ENCODE measurements at places on chromosomes 7 and 10.

GRCh38 chr10:119349937-119350501 is 142.6 kb downstream of the GRK5 start:
- no peak for DNase-seq

DNA sequence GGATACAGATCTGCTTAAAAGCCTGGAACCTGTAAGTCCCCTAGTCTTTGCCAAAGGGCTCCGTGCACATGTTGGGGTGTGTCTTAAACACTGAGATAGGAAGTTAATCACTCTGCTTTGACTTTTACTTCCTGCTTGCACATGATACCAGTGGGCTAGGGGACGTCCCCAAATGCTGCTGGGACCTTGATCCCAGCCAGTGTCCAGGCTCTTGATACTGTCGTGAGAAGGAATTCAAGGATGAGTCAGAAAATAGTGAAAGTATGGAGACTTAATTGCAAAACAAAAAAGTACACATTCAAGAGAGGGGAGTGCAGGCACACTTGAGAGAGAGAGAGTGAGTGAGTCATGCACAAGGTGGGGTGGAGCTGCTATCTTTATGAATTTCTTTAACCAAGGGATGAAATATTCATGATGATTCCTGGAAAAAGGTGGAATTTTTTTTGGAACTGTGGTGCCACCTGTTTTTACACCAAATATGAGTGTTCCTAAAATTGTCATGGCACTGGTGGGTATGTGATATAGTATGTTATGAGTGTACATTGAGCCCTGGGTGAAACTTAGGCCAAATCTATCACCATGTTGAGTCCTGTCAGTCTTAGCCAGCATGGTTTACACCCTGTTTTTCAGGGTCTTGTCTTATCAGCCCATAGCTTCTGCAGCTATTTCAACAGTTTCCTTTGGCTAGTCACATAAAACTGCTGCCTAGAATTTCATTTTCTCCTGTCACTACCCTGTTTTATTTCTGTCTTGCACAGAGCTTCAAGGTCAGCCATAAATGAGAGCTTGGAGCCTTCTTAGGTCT is 88.3 kb upstream of the CYP26C1 start:
- no peak for DNase-seq

GRCh38 chr10:97849687-97850402 is at the start of gene GOLGA7B:
Gene GOLGA7B (plus strand): TSS chr10:97849843. CDS start chr10:97850304, 461 bp downstream.
- DNase-seq, result peak; percentile 28

DNA sequence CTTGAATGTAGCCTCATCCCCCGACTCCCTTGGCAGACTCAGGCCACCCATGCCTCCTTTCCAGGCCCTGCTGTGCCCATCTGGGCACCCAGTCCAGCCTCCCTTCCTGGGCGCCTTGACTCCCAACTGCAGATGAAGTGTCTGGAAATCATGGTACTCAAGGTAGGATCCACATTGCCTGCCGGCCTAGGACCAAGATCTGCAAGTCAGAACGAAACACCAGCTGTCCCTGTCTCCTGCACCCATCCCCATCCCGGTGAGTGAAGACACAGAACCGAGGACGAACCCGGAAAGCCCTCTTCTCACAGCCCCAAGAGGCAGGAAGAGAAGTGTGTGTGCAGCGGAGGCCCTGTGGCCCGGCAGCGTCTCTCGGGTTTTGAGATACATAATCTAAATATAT is 205.1 kb downstream of the EMX2 start:
- DNase-seq, result no peak

DNA sequence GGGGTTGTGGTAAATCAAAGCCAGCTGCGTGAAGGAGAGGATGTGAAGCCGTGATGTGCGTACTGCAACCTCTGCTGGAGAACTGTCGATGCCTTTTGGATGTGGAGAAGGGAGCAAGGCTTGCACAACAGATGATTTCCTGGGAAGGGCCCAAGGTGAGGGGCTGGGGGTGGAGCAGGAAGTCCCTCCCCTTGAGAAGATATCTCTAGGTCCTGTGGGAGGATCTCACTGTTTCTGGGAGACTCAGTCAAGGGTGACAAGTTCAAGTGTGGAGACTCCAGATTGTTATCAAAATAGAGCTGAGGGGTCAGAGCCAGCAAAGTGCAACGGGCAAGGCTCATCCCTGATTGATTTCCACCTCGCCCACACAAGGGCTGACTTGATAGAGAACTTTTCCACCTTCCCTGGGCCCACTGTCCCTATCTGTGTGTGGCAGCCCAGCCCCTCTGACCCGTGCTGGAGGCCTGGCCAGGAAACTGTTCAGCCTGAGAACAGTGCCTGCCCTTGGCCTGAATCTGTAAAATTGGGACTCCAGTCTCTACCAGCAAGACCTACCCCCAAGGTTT is 55.0 kb downstream of the COL13A1 start:
- DNase-seq, result no peak

DNA sequence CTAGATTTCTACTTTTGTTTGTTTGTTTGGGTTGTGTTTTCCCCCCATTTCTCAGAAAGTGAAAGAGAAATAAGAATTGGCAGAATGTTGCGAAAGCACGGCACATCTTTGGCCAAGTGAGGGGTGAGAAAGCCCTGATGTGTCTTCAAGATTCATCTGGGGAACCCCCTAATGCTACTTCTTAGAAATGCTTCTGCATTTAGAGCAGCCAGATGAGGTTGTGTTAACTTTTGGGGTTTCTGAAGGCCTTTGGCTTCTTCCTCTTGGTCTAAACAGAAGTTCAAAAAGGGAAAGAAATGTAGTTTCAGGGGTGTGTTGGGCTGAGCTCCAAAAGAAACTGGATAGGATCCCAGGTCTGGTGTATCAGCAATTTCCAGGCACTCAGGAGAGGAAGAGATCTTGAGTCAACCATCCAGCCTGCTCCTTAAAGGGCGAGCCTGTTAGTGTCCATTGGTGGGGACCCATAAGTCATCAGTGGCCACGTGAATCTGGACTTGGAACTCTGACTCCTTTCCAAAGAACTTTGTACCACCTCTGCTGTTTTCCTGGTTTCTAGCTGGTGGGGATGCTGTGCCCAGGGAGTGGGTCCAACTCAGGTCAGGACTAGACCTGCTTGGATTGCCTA is 6.5 kb downstream of the DUSP5 start:
- no peak for DNase-seq

DNA sequence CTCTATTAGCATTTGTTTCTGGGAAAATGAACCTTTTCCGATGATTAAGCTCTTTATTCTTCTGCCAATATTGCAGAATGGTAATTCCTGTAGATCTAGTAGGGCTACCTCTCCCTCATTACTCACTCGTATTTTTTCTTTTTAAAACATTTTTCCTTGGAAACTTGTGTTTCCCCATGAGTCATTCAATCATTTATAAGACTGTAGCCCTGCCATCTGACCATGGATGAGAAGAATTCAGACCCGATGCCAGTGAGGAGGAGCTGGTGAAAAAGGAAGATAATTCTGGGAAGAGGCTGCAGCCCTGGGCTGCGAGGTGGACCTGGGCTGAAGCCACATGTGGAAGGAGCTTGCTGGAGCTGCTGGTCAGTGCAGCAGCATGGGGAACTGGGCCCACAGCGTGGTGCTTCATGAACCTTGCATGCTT is 242.8 kb downstream of the KLF6 start:
- no peak for DNase-seq

GRCh38 chr10:132889556-132889955 is 52.8 kb downstream of the CFAP46 start:
- no peak for DNase-seq

- no peak for DNase-seq
Measured at GRCh38 chr10:12539350-12540164, 190.2 kb downstream of the CAMK1D start.

DNA sequence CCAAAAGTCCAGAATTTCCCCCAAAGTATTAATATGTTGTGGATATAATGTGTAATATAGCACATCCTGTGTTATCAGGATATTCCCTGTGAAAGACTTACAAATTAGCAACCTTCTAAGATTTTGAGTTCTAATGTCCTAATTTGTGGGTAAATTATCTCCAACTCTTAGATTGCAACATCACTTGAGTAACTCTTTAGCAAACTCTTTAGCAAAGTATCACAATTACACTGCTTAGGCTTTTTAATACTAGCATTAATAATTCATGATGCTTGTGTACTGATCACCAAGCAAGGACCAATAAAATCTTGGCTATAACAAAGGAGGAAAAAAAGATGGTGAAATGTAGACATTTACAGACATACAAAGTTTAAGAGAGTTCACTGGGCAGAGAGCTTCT is 27.7 kb downstream of the HIP1 start:
- no peak for DNase-seq

GRCh38 chr7:102208826-102209225 is 77.8 kb upstream of the SH2B2 start:
- DNase-seq, result no peak

- DNase-seq, result no peak
Measured at GRCh38 chr10:127356360-127356759, 160.0 kb upstream of the INSYN2A start.

GRCh38 chr10:126391192-126391885 is 3.1 kb upstream of the ADAM12 start:
- no peak for DNase-seq

GRCh38 chr10:121680879-121681655 is 82.8 kb upstream of the FGFR2 start:
- no peak for DNase-seq

DNA sequence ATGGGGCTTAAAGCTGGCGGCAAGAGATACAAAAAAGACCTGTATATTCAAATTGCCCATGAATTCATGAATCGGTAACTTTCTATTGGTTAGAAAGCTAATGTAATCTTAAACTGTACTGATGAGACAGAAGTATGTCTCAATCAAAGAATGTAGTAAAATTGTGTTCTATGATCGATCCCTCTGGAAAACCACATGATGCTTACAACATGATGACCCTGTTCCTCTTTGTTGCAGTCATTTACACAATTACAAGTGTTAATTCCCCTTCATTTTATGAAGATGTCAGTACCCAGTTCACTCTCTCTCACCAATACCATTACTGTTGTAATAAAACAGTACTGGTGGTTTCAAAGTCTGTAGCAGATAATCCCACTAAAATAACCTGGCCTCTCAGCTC is 10.1 kb downstream of the KIF5B start:
- DNase-seq, result no peak

- no peak for DNase-seq
Measured at GRCh38 chr7:55365205-55365674, at the start of gene LANCL2. Gene LANCL2 (plus strand): TSS chr7:55365337. CDS start chr7:55366026, 689 bp downstream.

GRCh38 chr10:131494451-131494850 is 182.9 kb upstream of the TCERG1L start:
- DNase-seq, result no peak

- DNase-seq, result no peak
Measured at GRCh38 chr10:70093335-70093944, 39.2 kb downstream of the AIFM2 start.

GRCh38 chr7:78151229-78151628 is 352.7 kb downstream of the PHTF2 start:
- DNase-seq, result no peak

DNA sequence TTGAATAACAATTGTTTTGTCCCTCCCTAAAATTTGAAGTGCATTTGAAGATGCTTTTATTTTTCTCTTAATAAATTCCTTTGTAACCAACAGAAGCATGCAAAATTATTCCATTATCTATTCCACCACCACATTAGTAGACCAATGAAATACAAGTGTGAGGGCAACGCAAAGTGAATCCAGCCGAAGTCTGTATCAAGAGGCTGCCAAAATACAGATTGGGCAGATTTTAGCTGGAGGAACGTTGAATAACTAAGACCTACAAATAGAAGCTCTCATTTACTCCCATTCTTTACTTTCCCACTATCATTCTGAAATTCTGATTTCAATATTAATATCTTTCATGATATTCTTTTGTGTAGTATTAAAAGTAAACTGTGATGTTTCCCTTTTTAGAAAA is 233.7 kb downstream of the BMPER start:
- DNase-seq, result no peak

DNA sequence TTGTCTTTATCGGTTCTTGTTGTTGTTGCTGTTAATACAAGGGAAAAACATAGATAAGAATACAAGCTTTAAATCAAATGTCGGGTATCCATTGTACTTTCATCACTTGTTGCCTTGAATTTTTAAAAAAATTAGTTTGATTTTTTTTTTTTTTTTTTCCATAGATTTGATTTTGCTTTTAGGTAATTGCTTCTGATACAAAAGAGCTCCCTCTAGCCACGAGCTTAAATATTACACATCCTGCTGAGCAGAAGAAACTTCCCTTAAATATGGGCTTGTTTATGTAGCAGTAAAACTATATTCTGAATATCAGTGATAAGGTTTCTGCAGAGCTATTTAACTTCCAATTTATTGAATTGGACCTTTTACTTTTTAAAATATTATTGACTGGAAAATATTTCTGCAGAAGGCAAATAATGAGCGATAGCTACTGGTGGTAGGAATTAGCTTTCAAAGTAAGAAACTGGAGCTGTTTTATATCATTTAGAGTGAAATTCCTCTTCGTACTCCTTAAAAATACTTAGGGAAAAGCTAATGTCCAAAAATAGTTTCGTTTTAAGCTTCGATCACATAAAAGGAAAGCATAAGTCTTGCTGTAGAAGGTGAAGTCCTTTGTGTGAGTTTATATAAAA is 216.9 kb downstream of the POLR1F start:
- DNase-seq, result no peak

DNA sequence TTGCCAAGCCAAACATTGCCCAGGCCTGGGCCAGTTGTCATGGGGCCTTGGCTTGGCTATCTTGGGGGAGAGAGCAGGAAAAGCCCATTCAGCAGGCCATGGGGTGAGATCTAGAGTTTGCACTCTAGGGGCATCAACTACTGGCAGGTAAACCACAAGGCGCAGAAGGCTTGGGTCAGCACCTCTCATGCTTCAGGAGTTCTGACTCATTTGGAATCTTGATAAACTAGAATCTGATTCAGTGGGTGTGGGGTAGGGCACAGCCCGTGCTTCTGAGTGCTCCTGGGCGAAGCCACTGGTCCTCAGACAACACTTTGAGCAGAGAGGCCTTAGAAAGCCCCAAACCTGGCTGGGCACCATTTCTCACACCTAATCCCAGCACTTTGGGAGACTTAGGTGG is 81.1 kb downstream of the RGS10 start:
- DNase-seq, result no peak

- DNase-seq, result no peak
Measured at GRCh38 chr10:121771966-121772365, 155.9 kb downstream of the ATE1 start.

DNA sequence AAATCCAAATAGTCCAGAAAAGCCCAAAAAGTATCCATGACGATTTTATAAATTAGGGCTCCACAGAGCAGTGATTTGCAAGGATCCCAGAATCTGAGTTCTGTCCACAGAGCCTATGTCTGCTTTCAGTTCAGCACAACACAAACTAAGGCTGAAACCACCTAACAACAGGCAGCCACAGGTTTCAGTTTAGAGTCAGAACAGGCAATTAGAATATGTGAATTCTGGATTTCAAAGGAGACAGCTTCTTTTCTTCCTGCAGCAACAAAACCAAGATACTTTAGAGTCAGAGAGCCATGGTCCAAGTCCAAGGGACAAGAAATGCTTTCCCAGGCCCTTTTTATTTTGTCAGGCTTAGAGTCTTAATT is 23.6 kb downstream of the IFIT3 start:
- DNase-seq, result no peak

- DNase-seq, result no peak
Measured at GRCh38 chr10:1589257-1589656, 148.1 kb downstream of the ADARB2 start.

DNA sequence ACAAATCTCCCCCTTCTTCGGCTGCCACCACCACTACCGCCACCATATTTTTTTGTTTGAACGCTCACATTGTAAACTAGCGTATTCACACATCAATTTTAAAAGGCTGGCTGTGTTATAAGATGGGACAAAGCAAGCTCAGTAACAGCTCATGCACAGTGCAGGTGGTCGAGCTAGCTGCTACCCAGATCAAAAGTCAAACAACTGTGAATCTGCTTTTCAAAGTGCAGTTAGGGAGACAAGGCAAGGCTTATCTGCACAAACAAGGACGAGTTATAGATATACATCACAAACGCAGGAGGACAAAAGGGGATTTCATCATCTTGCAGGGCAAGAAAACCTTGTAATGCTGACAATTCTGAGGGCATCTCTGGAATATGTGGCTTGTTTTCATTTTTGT is 231.6 kb downstream of the VTI1A start:
- no peak for DNase-seq

All from stimulated activated CD4-positive, alpha-beta T cell treated with anti-CD3 and anti-CD28 coated beads, Interleukin-1b, Interleukin-23, amount 100 ng/mL, for 24 hours (primary cell).